ENCODE measurements at places on chromosomes 5 and 9.

DNA sequence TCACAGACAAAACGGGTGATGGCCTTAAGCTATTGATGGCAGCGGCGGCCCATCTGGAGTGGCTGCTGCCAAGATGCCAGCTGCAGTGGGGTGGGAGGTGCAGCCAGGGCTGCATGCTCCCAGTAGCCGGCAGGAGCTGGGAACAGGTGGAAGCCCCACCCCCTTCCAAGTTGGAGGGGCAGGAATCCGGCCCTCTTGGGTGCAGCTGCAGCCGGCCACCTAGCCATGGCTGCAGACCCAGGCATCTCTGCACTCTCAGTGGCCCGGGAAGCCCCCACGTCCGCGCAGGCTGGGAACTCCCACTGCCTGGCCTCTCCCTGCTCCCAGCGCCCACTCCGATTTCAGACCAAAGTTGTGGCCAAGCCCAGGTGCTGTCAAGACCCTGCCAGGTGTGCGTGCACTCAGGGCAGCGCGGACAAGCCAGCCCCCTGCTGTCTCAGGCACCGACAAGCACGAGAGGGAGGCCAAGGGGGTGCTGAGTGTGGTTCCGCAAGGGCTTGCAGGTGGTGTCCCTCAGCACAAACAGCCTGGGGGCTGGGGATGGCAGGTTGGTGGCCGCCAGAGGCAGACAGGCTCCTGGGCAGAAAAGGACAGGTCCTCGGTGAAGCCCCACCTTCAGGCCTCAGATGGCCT, 115.1 kb upstream of the TSLP start:
- no peak for DNase-seq

DNA sequence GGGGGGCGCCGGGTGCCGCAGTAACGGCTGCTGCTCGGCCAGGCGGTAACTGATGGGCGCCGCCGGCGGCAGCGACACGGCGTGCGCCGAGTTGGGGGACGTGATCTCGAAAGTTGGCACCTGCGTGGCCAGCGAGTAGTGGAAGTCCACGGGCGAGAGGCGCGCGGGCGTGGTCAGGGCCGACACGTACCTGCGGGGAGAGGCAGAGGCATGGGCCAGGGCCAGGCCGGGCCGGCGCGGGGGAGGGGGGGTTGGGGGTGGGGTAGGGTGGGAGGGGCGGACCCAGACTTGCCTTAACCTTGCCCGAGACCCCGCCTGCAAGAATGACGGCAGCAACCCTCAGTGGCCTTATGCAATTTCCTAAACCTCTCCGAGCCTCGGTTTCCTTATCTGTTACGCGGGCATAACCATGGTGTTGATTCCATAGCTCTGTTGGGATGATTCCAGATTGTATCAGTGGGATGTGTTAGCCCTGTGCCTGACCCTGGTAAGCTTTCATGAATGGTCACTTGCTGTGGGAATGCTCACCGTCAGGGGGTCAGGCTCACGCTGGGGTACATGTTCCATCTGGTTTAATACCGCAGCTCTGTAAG, 53.0 kb downstream of the PSD2 start:
- peak; percentile 35 for DNase-seq

DNA sequence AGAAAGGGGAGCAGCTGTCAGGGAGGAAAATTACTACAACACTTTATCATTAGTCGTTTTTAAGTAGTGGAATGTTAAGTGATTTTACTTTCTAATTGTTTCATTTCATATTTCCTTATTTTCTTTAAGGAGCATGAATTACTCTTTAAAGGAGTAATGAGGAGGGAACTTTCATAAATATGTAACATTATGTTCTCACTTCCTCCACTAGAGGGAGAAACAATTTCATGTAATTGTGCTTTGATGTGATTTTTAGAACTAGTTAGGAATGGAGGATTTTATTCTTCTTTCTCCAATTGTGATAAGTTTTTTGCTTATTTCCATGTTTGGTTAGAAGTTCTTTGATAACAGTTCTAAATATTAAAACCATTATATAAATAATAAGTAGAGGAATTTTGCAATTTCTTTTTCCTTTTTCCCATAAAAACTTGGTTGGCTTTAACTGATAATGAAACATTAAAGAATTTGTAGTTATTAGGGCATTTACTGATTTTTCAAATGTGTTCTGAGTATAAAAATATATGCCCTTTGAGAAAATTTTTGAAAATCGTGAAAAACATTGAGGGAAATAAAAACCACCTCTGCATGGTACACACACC, 25.6 kb downstream of the CEP78 start:
- DNase-seq = no peak

DNA sequence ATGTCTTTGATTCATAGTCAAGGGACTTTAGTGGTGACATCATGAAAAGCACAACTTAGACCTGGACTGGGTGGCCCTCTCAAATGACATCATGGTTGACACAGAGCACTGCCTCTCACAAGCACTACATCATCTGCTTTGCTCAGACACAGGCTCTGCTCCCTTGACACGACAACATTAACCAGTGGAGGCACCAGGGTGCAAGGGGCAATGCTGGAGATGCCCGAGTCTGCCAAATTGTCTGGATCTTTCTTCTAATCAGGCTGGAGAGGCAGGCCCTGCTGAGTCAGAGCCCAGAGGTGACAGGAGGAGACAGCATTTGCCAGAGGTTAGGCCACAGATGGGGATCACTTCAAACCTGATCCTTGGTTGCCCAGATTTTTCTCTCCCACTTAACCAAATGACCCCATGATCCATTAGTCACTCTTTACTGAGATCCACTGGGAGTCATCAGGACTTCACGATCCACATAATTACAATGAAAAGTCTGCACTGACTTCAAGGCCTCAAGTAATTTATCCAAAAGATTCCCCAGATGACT, 174.4 kb downstream of the SLIT3 start:
- DNase-seq = no peak

DNA sequence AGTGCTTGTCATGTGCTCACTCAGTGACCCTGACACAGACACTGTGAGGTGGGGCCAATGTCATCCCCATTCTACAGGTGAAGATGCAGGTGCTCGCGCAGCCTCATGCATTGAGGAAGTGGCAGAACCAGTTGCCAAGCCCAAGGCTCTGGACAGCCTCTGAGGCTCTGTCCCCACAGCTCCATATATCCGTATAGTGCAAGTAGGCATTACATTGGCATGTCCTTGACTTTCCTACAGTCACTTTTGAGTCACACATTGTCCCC, 58.8 kb upstream of the ANGPTL2 start:
- DNase-seq = no peak

GRCh38 chr9:124454296-124454695, 4.0 kb downstream of the ADGRD2 start:
- DNase-seq = no peak

GRCh38 chr9:21836437-21837161, 34.2 kb downstream of the MTAP start:
- no peak for DNase-seq

GRCh38 chr9:112011051-112011620, 114.5 kb downstream of the UGCG start:
- no peak for DNase-seq

- no peak for DNase-seq
These were observed 72.5 kb downstream of the TRIM36 start for GRCh38 chr5:115097236-115097635.

- no peak for DNase-seq
These were observed 341.1 kb downstream of the MAT2B start for GRCh38 chr5:163846512-163846911.

GRCh38 chr5:163695830-163696578, 190.6 kb downstream of the MAT2B start:
- no peak for DNase-seq

GRCh38 chr9:35811381-35812024, 559 bp downstream of the SPAG8 start:
- DNase-seq = no peak

- DNase-seq = no peak
These were observed 14.5 kb upstream of the ANKRD55 start for GRCh38 chr5:56247592-56247991.

DNA sequence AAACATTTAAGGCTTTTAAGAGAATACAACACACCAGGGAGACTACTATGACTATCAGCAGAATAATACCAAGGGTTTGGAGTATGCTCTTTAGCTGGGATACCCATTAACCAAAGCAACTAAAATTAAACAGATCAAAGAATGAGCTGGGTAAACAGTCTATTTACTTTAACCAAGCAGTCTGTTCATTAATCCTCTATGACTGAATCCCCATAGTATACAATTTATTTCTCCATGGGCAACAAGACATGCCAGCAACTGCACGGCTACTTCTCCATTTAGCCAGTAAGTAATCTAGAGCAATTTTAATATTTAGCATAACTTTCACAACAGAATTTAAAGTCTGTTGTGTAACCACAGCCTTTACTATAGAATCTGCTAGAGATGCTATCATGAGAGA, 77.6 kb downstream of the CDO1 start:
- no peak for DNase-seq

DNA sequence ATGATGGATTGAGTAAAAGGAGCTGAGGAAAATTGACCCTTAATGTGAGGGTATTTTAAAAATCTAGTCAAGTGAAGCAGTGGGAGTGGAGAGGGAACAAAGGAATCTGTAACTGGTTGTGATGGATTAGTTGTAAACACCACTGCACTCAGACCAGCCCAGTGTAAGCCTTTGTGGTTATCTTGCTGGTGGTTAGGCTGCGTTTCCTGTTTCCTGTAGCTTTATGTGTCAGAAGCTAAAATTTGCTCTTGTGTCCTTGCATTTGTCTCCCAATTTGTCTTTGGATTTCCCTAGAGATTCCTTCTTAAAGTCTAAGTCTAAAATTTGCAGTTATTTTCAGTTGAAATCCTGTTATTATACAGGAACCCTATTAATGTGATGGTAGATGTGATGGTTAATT, 6.3 kb downstream of the IFNA21 start:
- DNase-seq = no peak

DNA sequence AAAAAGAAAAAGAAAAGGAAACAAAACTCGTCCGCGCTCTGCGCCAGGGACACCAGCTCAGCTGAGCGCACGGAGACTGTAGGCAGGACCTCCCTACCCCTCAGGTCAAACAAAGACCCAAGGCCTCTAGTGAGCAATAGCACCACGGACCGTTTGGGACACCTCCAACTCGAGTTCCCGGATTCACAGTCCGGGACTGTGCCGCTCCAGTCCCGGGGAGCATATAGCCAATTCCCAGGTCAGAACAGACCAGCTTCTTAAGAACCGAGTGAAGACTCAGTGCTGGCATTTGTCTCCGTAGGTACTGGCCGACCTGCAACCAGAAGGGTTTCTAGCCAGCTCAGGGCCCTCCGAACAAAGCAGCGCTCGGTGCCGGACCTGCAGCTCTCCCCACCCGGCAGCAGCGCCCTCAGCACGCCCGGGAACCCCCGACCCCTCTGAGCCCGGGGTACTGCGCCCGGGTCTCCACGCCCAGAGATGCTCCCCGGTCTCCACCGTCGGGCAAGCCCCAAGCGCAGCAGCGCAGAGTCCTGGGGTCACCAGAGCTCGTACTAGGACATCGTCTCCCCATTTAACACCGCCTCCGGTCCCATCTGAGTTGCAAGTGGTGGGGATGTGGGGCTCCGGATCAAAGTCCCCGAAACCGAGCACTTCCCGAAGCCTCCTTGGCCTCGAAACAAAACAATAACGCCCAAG, 591 bp downstream of the ABCA1 start:
- peak; percentile 32 for DNase-seq

DNA sequence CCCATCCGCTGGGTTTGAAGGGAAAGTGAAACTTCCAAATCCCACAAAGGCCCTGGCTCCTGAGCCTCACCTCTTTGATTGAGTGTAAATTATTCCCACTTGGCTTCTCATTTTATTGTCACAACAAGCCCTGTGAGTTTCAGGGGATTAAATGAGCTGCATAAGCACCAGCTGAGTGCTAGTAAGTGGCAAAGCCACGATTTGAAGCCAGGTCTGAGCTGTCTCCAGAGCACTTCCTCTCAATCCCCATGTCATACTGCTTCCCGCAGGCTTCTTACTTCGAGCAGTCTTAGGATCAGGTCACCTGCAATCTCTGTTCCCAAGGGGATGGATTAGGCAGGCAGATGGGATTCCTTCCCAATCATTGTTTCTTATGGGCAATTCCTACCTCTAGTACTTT, 18.0 kb downstream of the RPS14 start:
- no peak for DNase-seq

DNA sequence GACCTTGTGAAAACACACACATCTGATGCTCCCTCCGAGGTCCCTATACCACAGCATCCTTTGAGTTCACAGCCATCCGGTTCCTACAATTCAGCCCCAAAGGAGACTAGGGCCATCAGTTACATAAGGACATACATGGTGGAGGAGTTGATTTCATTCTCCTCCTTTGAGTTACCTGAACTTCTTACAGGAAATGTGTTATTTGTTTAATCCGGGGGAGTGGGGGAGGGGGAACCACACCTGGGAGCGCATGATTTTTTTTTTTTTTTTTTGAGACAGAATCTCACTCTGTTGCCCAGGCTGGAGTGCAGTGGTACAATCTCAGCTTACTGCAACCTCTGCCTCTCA, 30.7 kb downstream of the SEMA4D start:
- no peak for DNase-seq
